ENCODE measurements at places on chromosomes 13 and 19.

GRCh38 chr13:50388481-50388880, 373.2 kb downstream of the KCNRG start:
- no peak for DNase-seq

GRCh38 chr13:98740131-98740530, 12.3 kb downstream of the SLC15A1 start:
- DNase-seq = no peak

DNA sequence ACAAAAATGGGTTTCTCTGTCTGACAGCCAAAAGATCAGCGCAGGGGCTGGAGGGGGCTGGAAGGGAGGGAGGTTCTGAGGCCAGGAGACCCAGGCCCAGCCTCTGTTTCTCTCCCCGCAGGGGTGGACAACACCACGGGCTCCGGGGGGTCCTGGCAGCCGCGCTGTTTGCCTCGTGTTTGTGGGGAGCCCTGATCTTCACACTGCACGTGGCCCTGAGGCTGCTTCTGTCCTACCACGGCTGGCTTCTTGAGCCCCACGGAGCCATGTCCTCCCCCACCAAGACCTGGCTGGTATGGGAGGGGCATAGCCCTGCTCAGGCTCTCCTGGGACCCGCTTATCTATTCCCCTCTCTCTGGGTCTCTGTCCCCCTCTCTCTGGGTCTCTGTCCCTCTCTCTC, 9.6 kb downstream of the CPT1C start:
- no peak for DNase-seq

- peak; percentile 7 for DNase-seq
Observed at GRCh38 chr13:25722893-25723292, 328.9 kb downstream of the SHISA2 start.

- DNase-seq = no peak
Observed at GRCh38 chr19:30144242-30144758, 202.3 kb downstream of the URI1 start.

DNA sequence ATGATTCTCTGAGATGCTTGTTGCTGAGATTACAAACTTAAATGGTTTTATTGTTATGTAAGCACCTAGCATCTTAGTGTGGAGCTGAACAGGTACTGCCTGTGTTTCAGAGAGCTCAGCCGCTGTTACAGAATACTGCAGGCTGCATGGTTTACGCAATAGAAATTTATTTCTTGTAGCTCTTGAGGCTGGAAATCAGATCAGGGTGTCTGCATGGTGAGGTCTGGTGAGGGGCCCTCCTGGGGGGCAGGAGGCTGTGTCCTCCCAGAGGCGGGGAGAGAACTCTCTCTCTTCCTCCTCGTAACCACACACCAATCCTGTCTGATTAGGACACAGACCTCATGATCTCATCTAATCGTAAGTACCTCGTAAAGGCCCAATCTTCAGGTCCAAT, 13.1 kb downstream of the ATP11A start:
- DNase-seq = peak; percentile 34

- DNase-seq = peak; percentile 69
Observed at GRCh38 chr19:55212447-55212846, 3.1 kb upstream of the PTPRH start.

- DNase-seq = no peak
Observed at GRCh38 chr19:29673451-29674371, 8.4 kb downstream of the PLEKHF1 start.

DNA sequence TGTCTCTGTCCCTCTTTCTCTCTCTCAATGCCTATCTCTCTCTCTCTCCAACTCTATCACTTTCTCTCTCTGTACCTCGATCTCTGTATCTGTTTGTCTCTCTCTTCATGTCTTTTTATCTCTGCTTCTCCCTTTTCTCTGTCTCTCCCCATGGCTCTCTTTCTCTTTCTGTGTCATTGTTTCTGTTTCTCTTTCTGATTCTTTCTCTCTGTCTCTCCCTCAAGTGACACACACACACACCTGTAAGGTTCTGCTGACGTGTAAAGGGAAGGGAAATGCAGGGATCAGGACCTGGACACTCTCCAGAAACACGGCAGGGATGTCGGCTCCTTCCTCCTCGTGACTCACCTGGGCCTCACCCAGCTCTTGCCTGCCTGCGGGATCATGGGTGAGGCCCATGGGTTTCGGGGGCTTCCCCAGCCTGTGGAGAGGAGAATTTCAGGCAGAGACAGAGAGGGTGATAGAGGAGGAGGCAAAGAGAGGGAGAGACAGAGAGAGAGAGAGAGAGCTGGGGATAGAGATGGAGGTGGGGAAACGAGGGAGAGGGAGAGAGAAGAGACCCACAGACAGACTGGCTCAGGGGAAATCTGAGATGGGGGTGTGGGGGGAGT, 5.4 kb upstream of the PLAUR start:
- no peak for DNase-seq

DNA sequence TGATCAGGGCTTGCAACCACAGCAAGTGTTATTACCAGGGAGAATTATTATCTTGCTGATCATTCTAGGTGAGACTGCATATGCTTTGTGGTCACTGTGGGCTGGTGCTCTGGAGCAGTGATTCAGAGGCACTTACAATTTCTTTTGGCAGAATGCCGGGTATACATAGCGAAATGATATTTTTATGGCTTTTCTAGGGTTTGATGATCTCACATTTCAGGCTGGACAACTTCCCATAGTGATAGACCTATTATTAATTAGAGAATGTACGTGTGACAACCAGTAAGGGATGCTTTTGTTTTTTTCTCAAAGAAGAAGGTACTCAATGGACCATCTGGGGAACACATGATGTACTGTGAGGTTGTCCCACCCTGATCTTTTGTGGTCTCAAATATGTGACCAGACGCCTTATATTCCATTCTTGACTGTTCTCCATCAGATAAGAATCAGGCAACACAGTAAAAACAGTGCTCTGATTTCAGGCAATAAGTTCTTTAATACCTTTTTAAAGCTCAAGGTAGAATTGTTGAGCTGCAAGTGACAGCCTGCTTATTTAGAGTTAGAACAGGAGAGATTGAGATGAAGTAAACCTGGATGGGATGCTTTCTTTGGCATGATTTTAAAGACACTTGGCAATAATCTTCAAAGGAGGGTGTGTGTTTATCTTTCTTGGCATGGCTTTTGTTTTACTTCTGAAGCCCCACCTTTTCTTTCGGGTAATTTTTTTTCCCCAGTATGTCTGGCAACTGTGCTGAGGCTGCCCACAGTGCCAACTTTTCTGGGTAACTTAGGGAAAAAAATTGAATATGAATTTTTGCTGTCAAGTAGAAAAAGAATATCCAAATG, 27.4 kb upstream of the SCEL start:
- DNase-seq = no peak

GRCh38 chr13:81302125-81302524, 961.2 kb upstream of the SPRY2 start:
- DNase-seq = no peak

DNA sequence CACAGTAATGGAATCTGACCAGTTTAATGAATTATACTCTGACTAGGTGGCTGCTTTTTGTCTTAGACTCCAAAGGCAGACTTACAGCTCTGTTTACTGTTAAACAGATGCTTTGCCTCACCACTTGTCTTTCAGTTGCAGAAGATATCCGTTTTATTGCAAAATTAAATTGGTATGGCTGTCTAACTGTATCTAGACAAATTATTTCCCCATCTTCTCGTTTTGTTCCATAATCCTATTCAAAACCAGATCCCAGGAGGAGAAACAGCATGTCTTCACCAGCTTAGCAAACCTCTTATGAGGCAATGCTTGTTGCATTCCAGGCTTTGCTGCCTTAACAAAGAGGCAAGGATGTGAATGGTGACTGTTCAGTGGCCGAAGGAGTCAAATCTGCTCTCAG, 215.6 kb downstream of the TDRD3 start:
- no peak for DNase-seq

- no peak for DNase-seq
Observed at GRCh38 chr19:14339741-14340140, 41.5 kb upstream of the ADGRE5 start.

DNA sequence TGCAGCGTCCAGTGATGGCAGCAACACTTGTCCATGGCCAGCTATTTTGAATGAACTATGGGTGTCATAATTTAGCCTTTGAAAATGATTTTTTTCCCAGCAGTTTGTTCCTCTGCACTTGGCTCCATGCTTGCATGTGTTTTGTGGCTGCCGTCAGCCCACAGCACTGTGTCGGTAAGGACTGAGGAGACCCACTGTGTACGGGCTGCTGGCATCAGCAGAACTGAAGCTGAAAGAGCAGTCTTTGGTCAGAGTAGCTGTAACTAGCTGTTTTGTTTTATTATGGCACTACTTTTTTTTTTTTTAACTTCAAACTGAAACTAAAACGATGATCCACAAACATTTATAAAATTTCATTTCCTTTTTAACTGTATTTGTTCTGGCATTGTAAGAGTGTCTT, 50.3 kb upstream of the TEX29 start:
- no peak for DNase-seq

GRCh38 chr13:35163674-35164073, 221.6 kb downstream of the NBEA start:
- DNase-seq = no peak

GRCh38 chr13:27130223-27130978, 41.2 kb downstream of the USP12 start:
- peak; percentile 16 for DNase-seq

DNA sequence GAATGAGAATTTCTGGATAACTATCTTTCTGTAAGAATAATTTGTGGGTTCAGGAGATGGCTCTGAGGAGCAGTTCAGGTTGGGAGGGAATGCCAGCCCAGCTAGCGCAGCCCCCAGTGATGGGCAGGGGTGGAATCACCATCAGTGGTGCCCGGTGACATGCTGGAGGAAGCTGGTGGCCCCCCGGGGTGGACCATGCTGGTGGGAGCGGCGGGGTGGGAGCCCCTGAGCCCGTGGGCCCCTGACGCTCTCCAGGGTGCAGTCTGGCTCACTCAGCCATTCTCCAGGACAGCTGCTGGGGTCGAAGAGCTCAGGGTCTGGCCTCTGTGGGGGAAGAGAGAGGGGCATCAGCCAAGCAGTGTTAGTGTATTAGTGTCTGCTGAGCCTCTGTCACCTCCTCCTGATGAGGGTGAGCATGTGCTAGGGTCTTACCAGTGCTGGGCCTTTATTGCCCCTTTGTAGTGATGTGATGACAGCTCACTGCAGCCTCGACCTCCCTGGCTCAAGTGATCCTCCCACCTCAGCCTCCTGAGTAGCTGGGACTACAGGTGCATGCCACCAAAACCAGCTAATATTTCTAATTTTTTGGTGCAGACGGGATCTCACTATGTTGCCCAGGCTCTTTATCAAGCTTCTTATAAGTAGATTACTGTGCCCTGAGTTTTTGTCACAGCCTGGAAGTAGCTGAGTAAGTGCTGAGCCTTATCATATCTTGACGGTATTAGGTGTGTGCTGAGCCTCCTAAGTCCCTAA, 10.4 kb downstream of the HIPK4 start:
- no peak for DNase-seq

- DNase-seq = no peak
Observed at GRCh38 chr19:31674503-31675192, 325.4 kb upstream of the TSHZ3 start.

GRCh38 chr13:36945078-36945477, 25.0 kb upstream of the SMAD9 start:
- no peak for DNase-seq

DNA sequence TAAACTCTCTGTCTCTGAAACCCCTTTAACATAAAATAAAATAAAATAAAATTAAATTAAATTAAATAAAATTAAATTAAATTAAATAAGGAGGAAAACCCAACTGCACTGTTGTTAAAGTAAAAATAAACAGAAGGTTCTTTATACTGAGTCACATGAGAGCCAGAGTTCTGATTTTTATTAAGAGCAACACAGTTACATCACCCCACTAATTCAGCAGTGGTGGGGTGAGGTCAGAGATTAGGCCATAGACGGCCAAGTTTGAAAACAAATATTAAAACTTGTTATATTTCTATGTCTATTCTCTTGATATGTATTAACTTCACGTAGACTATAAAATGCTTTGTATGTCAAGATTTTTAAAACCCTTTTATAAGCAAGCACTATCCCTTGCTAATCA, 59.5 kb downstream of the MYCBP2 start:
- DNase-seq = no peak

DNA sequence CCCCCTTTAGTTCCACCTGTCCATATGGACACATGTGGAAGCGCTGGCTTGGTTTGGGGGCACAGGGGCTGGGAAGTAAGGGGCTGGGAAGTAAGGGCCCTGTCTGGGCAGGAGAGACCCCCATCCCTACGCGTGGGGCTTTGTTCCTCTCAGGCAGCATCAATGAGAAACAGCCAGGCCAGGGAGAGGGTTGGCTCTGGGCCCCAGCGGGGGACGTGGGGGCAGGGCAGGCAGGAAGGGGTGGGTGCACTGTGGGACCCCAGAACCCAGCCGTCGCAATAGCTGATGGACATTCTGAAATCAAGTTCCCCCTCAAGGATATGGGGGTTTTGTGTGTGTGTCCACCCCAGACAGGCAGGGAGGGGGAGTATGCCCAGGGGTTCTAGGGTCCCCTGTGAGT, 1.2 kb downstream of the NCAN start:
- no peak for DNase-seq

DNA sequence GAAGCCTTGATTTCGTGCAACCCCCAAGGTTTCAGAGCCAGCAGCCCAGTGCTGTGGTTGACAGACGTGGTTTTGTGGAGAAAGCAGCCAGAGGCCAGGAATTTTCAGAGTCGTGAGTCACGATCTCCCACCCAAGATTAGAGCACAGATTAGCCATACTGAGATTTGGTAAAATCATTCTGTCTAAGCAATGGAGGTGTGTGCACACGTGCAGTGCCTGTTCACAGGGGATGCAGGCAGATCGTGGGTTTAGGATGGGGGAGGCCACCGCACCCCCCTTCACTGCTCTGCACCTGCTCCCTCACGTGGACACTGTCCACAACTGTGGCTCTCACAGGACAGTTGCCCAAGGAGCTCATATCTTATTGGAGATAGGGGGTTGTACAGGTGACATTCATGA, 46.6 kb upstream of the GPR183 start:
- DNase-seq = no peak

DNA sequence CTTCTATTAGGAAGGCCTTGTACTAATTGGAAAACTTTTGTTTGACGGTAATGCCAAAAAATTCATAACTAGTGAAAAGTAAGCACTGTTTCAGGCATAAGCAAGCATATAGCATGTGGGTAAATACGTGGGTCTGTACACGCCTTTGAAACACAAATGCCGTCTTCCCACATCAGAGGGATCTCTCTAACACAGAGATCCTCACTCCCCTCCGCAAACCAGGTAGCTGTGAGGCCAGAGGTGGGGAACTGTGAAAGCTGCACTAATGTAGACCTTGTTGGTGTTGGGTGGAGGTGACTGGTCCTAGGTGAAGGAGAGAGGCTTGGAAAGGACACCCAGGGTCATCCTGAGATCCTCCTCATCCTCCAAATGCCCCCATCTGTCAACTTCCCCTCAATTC, 16.0 kb upstream of the POU2F2 start:
- DNase-seq = no peak

GRCh38 chr19:2358548-2359173, 1.4 kb upstream of the TMPRSS9 start:
- DNase-seq = no peak

All from erythroblast (primary cell).